ENCODE measurements at places on chromosomes 16 and 17.

GRCh38 chr16:1791256-1791942 lies 2.1 kb downstream of the IGFALS start:
- no peak for DNase-seq

- no peak for DNase-seq
Observed at GRCh38 chr16:55756963-55757362, 75.9 kb downstream of the CES1 start.

DNA sequence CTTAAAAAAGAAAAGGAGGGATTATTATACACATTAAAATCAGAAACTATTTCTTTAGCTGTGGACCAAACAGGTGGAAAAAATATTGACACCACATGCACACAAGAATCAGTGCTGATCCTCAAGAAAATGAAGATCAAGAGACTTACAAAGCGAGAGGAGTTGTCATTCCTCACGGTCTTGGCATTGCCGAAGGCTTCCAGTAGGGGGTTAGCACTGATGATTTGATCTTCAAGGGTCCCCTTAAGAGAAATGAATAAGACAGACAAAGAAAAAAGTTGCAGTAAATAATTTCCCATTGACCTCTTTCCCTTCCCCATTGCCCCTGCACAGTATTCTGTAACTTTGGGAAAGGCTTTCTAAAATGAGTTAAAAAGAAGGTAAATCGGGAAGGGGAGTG lies 6.0 kb downstream of the MYH4 start:
- no peak for DNase-seq

GRCh38 chr16:83732536-83732935 lies 75.2 kb upstream of the HSBP1 start:
- DNase-seq, result no peak

DNA sequence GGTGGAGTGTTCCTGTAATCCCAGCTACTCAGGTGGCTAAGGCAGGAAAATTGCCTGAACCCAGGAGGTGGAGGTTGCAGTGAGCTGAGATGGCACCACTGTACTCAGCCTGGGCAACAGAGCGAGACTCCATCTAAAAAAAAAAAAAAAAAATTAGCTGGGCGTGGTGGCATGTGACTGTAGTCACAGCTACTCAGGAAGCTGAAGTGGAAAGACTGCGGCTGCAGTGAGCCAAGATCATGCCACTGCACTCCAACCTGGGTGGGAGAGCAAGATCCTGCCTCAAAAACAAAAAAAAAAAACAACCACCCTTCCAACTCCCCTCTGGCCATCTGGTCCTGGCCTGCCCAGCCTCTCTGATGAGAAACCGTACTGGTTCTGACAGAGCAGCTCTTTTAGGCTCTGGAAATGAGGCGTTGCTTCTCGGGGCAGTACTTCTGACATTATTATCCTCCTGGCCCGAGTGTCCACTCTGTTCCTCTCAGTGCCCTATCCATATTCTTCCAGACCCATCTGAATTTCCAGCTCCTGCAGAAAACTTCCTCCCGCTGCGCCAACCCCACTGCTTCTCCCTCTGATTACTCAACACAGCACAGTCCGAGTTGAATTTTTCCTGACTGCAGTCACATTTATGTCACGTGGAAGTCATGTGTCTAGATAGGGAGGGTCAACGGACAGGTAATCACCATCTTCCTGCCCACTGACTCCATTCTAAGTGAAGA lies 13.3 kb downstream of the GGA2 start:
- DNase-seq, result no peak

- DNase-seq, result no peak
Observed at GRCh38 chr16:34648-34987, 18.8 kb downstream of the POLR3K start.

DNA sequence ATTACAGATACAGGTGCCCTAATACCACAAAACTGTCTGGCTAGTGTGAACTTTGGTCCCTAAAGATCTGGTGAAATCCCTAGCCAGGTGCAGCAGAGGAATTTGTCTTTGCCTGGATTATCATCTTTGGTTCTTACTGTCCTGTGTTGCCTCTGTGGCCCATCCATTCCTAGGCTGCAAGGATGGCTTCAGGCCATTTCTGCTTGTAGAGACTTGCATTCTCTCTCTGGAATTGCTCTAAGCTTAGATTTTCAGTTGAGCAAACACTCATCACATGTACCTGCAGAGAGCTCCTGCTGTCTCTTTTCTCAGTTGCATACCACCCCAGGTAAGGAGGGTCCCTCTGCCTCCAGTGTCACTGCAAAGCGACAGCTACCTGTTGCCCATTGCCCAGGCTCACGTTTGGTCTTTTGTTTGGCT lies 114.9 kb downstream of the PRKCA start:
- DNase-seq, result no peak

DNA sequence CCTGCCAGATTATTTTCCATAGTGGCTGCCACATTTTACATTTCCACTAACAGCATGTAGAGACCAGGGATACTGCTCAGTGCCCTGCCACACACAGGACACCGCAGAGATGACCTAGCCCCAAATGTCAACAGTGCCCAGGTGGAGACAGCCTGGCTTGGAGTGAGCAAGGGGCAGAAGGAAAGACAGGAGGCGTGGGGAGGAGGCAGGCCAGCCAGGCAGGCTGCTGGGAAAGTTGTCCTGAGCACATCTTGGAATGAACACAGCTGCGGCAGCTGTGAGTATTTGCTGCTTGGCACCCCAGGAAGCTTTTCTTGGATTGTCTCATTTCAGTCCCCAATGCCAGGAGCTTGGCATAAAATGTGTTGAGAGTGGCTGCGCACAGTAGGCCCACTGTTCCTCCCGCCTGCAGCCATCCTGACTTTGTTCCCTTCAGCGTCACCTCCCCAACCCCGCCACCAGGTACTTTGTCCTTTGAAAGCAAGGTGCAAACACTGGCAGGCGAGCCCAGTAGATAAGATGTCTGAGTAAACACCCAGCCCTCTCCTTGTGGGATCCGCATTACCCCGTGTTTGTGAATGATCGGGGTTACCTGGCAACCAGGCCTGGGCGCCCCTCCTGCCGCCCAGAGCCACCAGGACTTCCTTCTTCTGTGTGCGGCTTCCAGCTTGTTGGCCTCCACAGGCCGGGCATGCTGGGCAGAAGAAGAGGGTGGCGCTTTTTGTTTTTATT lies 114.0 kb downstream of the CMIP start:
- no peak for DNase-seq

GRCh38 chr16:17266608-17267313 lies 204.0 kb downstream of the XYLT1 start:
- no peak for DNase-seq

DNA sequence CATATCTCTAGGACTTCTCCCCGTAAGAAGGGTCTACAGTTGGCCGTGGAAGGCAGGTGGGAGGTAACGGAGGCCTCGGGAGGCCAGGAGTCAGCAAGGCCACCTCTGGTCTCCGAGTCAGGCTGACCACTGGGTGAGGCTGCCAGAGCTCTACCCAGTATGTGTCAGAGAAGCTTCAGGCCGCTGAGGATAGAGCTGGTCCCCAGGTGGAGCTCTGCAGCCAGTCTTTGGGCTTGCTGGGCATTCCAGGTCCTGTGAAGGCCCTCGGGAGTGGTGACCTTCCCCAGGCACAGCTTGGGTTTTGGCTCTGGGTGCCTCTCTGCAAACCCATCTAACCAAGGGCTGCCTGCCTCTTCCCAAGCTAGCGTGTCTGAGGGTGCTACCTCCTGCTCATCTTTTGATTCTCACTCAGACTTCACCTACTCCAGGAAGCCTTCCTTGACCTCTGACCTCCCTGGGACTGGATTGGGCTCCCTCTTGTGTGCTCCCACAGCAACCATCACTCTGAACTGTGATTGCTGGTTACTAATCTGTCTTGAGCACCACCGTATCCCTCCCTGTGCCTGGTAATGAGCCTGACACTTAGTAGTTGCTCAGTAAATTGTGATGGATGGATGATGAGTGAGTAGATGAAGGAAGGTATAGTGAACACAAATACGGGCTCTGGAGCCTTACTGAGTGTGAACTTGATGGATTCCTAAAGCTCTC lies 22.3 kb downstream of the RHBDL3 start:
- no peak for DNase-seq

DNA sequence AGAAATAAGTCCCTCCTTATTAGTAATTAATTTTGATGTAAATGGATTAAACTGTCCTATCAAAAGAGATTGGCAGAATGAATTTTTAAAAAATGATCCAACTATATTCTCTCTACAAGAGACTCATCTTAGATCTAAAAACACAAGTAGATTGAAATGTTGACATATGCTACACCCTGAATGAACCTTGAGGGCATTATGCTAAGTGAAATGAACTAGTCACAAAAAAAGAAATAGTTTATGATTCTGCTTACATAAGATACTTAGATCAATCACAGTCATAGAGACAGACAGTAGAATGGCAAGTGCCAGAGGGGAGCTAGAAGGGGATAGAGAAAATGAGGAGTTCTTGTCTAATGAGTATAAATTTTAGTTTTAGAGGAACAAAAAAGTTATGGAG lies 849.8 kb downstream of the CDH11 start:
- DNase-seq, result no peak

DNA sequence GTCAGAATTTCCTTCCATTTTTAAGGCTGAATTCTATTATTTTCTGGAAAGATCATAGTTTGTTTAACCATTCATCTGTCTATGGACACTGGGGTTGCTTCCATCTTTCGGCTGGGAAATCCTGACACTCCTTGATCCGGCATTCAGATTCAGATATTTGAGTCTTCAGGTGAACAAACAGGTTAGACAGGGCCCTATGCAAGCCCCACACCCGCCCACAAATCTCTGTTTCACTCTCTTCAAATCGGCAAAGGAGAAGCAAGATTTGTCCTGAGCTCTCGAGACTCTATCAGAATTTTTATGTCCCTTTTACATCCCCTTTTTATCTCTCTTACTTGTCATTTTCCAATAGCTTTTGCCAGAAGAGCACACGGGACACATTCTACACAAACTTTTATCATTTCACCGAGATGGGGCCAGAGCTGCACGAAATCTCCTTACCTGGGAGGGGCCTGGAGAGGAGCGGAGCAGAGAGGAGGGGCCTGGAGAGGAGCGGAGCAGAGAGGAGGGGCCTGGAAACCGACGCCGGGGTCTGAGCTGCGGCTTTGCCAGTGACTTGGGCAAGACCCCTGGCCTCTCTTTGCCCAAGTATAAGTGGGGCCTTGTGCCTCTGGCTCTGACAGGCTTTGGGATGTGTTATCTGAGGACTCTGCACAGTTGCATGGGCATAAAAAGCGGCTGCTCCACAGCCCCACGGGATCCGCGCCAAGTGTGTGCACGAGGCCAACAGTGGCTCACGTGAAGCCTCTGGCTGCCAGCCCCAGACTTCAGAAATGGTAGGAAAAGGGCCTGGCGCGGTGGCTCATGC lies 54.3 kb upstream of the RBFOX3 start:
- no peak for DNase-seq

GRCh38 chr16:22642416-22643088 lies 131.9 kb downstream of the NPIPB5 start:
- DNase-seq, result no peak

DNA sequence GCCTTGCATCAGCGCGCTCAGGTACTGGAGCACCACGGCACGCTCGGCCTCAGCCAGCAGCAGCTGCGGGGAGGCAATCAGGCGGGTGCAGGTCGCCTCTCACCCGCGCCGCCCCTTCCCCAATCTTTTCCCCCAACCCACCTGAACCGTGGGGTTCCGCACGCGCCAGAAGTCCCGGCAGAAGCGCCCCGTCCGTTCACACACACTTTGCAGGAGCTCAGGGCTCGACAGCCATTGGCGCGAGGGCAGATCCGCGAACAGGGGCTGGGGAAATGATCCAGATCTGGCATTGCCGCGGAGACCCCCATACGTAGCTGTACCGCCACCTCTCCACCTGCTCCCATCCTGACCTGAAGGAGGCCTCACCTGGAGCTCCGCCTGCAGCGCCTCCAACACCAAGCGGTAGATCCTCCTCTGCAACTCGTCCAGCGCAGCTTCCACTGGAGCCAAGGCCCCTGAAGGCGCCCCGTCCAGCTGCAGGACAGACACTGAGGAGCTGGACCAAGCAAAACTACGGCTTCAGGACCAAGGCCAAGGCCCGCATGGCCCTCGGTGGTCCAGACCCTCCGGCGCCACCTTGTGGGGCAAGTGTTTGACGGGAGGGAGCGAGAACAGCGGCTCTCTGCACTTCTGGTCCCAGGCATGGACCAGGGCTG lies 1.4 kb upstream of the MATCAP1 start:
- peak; percentile 70 for DNase-seq

GRCh38 chr17:70848785-70849184 lies 679.5 kb downstream of the KCNJ2 start:
- DNase-seq, result no peak

GRCh38 chr17:76382803-76383545 lies 1.4 kb upstream of the SPHK1 start:
- DNase-seq, result peak; percentile 65

DNA sequence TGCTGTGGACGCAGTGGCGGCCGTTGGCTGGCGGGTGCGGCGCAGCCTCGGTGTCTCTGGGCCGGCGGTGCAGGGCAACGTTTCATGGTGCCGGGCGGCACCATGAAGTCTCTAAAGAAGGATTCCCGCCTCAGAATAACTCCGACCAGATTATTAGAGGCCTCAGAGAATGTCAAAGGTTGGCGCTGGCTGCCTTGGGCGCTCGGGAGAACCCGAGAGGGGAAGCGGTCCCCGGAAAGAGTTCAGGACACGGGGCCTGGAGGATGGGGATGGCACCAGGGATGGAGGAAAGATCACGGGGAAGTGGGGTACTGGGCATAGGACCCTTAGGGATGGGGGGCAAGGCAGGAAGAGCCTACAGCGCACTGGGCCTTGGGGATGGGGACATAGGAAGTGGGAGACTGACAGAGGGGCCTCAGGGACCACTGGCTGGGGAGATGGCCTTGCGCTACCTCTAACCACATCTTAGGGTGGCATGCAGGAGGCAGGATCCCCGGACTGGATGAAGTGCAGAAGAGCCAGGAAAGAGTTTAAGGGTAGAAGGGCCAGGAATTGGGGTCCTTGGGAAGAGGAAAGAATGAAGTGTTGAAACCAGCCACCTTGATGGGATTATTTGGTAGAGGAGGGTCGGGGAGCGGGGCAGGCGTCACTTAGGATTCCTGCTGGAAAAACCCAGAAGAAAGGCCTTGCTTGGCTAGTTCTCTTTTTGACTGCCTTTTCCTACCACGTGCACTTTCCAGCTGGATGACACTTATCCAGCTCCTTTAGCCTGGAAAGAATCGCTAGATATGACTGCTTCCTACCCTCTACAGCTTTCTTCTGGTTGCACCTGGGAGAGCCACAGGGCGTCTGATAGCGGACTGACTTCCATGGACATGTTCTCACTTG lies 578 bp downstream of the MYCBPAP start:
- no peak for DNase-seq

DNA sequence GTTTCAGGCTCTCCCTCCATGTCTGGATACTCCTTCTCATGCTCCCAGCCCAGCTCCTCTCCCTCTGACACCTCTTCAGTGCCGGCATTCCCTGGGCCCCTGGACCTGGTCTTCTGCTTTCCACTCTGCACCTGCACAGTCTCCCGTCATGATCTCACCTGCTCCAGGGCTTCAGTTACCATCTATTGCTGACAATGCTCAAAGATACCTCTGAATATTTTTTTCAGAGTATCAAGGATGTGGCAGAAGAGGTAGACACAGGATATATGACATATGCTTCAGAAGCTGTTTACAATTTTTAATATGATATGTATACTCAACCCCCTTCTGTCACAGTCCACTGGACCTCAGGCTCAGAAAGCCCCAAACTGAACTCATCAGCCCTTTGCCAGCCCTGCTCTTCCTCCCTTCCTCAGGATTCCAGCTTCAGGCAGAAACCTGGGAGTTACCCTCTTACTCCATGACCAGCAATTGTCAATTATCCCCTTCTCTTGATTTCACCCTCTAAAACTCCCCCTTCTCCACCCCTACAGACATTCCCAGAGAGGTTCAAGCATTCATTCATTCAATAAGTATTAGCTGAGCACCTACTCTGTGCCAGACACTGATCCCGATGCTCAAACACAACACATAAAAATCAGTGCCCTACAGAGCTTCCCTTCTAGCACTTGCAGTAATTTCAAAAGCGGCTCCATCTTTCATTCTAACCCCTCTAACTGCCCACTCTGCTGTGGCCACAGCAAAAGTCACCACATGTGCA lies 7.8 kb upstream of the MLLT6 start:
- DNase-seq, result no peak

Measured in stimulated activated CD4-positive, alpha-beta T cell treated with anti-CD3 and anti-CD28 coated beads, Interleukin-1b, Interleukin-23, amount 100 ng/mL, for 4 hours (primary cell).